Caco-2 (cell line): ENCODE measurements at places on chromosomes 13 and 19.

- no peak for DNase-seq
- no peak overlapping the region for H3K27ac ChIP-seq
- no peak overlapping the region for H3K4me3 ChIP-seq
- H3K4me1 ChIP-seq: no peaks in the 10 kb centered on the region
Observed at GRCh38 chr13:101727118-101727517, 274.6 kb downstream of the ITGBL1 start.

GRCh38 chr19:45955905-45956608 is 17.6 kb downstream of the NOVA2 start:
- H3K27me3 ChIP-seq: no peaks in the 10 kb centered on the region
- no peak overlapping the region for H3K27ac ChIP-seq
- H3K4me1 ChIP-seq: no peaks in the 10 kb centered on the region
- H3K4me3 ChIP-seq: no peak overlapping the region

DNA sequence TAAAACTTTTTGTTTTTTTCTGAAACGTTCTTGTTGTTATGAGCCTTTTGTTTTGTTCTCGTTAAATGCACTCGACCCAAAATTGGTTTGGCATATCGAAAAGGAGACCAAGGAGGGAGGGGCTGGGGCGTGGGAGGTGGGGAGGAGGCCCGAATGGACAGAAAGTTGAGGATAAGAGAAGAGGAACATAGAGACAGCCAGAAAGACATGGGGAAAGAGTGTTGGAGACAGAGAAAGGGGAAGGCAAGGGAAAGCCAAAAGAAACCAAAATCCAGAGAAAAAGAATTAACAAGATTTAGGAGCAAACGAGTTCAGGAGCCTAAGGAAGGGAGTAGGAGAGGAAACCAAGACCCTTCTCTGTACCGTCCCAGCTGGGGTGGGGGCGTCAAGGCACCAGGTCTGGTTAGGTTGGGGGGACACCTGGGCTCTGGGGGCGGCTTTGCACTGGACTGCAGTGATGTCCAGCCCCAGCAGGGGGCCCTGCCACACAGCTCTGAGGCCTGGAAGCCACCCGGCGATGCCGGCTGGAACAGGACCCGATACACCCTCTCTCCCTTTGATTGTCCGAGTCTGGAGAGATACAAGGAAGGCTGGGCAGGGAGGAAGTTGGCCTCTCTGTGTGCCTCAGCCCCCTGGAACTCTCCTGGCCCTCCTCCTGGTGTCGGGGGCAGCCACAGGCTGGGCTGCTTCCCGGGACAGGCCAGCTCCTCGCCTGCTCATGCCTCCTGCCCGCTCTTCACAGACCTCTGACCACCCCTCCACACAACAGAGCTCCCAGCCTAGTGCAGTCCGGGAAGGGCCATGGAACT is 11.6 kb upstream of the ASF1B start:
- no peaks in the 10 kb centered on the region for H3K4me1 ChIP-seq
- peak; percentile 53 for DNase-seq
- H3K27ac ChIP-seq: no peak overlapping the region

DNA sequence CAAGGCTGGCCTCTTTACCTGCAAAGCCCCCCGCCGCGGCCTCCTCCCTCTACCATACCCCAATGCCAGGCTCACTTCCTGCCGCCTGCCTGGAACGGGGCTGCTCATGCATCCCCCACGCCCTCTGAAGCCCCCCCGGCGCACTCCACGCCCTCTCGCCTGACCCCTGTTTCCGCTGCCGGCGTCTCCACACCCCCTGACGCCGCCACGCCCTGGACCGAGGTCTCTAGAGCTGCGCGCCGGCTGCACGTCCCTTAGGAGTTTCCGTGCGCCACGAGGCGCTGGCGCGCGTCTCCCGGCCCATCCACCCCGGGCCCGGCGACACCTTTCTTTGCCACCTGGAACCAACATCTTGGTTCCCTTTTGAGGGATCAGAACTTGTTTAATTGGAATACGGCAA is 16.0 kb downstream of the DPRX start:
- peaks cover 12% of the 10 kb centered on the region; the same call in 1 of the 2 replicates for H3K4me1 ChIP-seq
- peak overlapping the region; percentile 64 for H3K27ac ChIP-seq
- H3K36me3 ChIP-seq: no peaks in the 10 kb centered on the region
- H3K4me3 ChIP-seq: no peak overlapping the region

DNA sequence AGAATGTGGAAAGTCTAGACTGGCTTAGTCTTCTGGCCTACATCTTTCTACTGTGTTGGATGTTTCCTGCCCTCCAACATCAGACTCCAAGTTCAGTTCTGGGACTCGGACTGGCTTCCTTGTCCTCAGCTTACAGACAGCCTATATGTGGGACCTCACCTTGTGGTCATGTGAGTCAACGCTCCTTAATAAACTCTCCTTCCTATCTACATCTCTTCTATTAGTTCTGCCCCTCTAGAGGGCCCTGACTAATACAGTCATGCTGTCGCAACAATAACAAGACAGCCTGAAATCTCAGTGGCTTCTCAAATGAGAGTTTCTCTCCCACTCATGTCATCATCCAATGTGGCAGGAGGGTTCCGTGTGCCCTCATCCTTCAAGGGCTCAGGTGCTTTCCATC is 347.8 kb downstream of the MZT1 start:
- H3K27me3 ChIP-seq: no peaks in the 10 kb centered on the region
- H3K27ac ChIP-seq: no peak overlapping the region
- DNase-seq: no peak
- no peaks in the 10 kb centered on the region for H3K36me3 ChIP-seq
- H3K4me1 ChIP-seq: no peaks in the 10 kb centered on the region
